ENCODE measurements at places on chromosomes 1 and 21.

GRCh38 chr1:245198748-245199516 is 44.1 kb downstream of the KIF26B start:
- DNase-seq, result no peak

GRCh38 chr1:204994086-204994862 is 48.7 kb upstream of the CNTN2 start:
- DNase-seq, result no peak

DNA sequence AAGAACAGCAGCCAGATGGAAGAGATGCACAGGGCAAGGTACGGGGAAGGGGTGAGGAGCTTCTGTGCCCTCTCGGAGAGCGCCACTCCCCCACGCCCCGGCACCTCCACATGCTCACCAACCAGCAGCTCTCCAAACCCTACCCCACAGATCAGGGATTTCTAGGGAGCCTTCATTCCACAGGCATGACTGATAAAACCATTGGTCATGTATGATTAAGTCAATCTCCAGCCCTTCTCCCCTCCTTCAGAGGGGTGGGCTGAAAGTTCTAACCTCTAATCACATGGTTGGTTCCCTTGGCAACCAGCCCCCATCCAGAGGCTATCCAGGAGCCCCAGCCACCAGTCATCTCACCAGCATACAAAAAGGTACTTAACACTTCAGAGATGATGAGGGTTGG is 144.7 kb downstream of the TGFBR3 start:
- DNase-seq, result no peak

GRCh38 chr21:44872323-44872648 is 1.2 kb downstream of the PTTG1IP start:
- DNase-seq, result no peak

- no peak for DNase-seq
These were observed 1317.7 kb downstream of the MRPL39 start for GRCh38 chr21:24289539-24289938.

DNA sequence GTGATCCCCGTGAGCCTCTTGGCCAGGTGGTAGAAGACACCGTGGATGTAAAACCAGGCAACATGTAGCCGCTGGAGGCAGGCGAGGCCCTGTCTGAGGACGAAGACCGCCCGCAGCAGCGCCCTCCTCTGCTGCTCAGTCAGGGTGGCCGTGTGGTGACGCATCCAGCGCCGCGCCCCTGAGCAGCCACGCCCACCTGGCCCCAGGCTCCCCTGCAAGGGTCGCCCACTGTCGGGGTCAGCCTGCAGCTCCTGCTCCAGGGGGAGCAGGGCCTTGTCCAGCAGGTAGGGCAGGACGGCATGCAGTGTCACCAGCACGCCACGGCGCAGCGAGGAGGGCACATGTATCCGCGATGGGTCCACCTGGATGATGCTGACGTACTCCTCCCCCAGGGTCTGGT is 3.9 kb downstream of the PEX10 start:
- DNase-seq, result no peak

DNA sequence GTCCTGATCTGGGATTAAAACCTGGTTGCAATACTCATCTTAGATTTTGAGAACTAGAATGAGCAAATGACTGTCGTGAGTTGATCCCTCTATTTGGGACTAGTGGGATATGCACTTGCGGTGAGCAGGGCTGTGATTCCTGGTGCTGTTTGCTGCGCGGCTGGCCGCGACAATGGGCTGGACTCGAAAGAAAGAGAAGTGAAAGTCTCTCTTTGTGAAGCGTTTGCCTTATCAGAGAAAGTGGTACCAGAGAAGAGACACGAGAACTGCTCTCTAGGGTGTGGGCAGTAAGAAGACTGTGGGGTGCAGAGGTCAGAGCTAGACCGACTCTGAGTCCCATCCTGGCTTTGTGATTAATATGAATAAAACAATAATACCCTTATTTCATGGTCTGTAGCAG is 8.6 kb downstream of the ST6GALNAC3 start:
- DNase-seq, result no peak

DNA sequence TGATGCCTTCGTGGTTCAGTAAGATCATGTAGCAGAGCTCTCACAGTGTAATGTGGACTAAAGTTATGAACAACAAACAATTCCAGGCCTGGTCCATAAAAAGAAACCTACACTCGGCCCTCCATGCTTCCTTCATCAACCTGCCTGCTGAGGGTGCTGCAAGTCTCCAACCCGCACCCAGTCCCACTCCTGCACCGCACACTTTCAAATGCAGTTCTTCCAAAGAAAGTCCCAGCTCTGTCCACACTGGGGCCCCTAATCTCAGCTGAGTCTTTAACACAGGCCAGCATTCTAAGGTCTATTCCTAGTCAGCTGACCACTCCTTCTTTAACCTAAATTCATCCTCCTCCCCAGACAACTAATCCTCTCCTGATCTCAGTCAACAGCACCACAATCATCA is 71.5 kb upstream of the NR5A2 start:
- no peak for DNase-seq

GRCh38 chr1:29555043-29555620 is 318.8 kb downstream of the PTPRU start:
- DNase-seq, result no peak

DNA sequence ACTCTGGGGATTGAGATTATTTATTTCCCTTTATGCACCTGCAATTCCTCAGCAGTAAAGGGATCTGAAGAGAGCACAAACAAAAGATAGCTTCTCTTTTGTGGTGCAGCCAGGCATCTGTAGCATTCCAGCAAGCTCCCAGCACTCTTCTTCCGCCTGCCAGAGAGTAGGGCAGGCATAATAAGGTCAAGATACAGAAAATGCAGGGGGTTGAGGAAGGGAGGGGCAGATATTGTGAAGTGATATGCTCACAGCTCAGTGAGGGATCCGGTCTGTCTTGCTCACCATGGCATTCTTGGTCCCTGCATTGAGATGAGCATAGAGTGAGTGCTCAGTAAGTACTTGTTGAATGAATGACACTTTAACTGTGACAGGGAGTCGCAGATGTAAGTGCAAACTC is 23.9 kb downstream of the FASLG start:
- DNase-seq, result no peak

- DNase-seq, result no peak
These were observed 59.7 kb downstream of the MIER1 start for GRCh38 chr1:66984491-66984890.

DNA sequence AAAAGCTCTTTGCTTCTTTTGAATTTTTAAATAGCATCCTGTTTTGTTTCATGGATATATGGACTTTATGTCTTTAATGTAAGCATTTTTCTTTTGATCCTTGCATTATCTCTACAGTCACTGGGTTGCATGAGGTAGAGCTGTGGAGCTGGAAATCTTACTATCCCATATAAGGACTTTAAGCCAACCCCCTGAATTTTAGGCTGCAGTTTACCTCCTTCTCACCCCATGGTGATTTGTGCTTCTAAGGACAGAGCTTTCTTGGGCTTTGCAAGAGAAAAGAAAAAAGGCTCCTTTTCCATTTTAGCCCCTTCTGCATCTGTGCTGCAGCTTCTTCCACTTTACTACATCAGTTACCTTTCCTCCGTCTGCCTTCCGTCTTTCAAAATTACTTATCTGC is 373.8 kb downstream of the HHAT start:
- DNase-seq, result no peak

- DNase-seq, result no peak
These were observed 122.9 kb downstream of the GLUL start for GRCh38 chr1:182268669-182269068.

DNA sequence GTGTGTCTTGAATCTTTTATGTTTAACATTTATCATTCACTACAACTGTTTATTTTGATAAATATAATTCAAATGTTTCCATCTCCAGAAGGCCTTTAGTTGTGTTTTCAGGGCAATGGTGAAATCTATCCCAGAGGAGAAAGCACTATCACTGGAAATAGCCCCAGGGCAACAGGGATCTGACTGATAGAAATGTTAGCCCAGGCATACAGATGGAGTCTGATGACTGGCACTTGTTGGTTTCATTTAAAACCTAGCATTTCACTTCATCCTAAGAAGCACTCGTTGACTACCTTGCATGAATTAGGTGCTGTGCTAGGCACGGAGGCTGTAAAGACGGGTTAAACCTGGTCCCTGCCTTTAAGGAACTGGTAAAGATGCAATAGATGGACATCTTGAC is 103.1 kb downstream of the C1orf21 start:
- no peak for DNase-seq

DNA sequence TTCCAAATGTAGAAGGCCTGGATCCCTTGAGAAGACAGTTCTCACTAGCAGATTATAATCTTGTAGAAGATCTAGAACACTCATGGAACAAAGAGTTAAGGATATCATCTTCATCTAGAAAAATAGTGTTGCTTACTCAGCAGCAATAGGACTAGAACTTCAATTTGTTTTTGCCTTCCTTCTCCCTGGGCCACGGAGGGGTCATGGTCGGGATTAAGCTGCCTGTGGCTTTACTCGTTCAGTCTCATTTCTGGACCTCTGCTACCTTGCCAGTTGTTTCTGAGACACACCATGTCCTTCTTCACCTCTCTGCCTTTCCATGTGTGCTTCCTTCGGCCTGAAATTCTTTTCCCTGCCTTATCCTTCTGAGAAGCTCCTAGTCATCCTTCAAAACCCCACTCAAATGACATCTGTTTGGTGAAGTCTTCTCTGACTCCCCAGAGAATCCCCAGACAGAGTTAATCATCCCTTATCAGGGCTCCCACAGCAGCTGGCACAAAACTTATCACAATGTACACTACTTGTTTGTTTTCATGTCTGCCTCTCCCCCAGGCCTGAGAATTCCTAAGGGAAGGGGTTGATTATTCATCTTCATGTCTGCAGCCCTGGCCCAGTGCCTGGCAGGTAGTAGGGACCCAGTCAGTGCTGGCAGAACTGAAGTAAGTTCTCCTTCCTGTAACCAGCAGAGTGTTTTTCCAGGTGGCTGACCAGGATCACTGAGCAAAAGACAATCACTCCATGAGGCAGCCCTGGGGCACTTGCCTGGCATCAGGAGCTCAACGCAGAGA is 15.5 kb upstream of the SNX27 start:
- no peak for DNase-seq

- peak; percentile 7 for DNase-seq
These were observed 125.1 kb upstream of the IPO9 start for GRCh38 chr1:201703621-201704438.

DNA sequence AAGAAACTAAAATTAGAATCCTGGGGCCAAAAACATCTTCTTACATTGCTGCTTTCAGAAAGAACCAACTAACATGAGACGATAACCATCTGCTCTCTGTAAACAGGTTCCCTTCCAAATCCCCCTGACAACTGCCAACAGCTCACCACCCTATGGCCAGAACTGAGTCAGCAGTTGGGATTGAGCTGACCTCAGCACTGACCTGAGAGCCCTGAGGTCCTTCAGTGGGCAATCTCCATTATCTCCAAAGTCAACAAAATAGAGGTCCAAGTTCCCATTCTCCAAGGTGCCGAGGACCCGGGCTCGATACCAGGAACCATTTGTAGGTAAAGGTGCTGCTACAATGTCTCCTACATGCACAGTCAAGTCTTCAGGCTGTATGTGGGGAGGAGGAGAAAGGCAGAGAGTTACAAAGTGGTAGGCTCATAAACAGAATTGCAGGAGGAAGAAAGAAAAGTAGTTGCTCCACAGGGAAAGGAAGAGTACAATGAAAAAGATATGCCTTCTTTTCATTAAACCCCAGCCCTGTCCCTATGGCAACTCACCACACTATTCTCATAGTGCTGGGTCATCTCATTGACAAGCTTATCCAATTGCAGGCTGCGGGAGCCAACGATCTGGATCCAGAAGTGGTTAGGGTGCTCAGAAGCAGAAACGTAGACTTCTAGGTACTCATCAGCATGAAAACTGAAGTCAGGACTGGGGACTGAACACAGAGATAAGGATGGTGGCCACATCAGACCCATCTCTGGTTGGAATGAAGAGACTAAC is 12.8 kb upstream of the MRPL9 start:
- no peak for DNase-seq

- no peak for DNase-seq
These were observed 396.9 kb downstream of the ADGRL2 start for GRCh38 chr1:82197606-82198005.

DNA sequence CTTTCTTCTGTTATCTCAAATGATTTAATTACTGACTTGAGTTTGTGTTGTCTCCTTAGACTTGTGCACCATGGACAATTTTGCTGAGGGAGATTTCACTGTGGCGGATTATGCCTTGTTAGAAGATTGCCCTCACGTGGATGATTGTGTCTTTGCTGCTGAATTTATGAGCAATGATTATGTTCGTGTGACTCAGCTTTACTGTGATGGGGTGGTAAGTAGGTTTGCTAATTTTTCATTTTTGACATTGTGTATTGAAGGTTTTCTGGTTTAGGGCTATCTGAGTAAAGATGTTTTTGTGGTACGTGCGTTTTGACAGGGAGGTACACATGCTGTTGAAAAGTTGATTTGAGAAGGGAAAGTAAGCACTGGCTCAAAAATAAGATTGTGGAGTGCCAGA is 14.1 kb downstream of the TTC3 start:
- no peak for DNase-seq

GRCh38 chr1:10051656-10052055 is 18.9 kb downstream of the UBE4B start:
- no peak for DNase-seq

DNA sequence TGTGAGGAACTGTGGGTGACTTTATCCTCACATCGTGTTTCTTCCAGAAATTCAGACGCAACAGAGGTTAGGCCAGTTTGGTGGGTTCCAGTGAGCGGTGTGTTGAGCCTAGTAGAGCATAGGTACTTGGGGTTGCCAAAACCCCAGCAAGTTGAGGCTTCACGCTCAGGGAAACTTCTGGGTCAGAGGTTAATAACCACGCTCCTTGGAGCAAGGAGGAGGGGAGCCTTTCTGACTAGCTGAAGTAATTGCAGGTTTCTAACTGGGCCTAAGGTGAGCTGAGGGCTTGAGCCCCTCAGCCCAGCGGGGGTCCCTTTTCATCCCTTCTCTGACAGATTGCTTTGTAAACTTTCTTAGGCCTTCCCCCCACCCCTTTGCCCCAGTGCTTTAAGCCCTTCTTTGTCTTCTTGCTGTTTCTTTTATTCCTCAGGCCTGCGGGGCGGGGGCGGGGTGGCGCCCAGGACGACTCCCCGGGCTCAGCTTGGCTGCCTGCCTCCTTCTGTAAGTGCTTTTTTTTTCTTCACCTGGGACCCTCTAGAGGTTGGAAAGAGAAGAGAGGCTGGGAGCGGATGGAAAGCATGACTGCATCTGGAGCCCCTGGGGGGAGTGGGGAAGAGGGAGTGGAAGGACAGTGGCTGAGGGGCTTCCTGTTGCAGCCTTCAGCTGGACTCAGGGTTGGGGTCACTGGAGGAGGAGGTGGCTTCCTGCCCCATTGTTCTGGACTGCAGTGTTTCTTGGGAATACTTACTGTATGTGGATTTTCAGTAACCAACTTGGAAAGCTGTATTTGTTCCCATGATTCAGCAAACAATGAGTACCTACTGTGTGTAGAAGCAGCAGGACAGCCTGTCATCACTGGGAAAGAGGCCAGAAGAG is 1.3 kb upstream of the ZNF436 start:
- no peak for DNase-seq
